H9 (cell line): ENCODE measurements at places on chromosomes 3 and 15.

DNA sequence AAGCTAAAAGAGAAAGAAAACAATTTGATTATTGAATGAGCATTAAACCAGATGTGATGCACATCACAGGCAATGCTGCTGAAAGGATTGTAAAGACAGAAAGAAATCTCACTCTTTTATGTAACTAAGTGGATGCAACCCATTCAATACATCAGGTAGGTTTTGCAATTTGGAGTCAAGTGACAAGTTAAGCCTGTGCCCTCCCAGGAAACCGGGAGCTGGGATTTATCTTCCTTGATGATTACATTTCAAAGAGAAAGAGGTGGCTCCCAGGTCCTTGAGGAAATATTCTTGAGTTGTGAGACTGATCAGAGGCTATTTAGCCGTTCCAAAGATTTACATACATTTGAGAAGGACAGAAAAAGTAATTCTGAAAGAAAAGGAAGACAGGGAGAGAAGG, 219.0 kb upstream of the PROK2 start:
- no peak overlapping the region for H3K27ac ChIP-seq
- DNase-seq = no peak
- H3K27me3 ChIP-seq = no peaks in the 10 kb centered on the region
- H3K36me3 ChIP-seq = peaks cover 11% of the 10 kb centered on the region; the same call in 2 of the 3 replicates
- H3K4me3 ChIP-seq = no peak overlapping the region

GRCh38 chr15:83850015-83850414, 196.1 kb downstream of the ADAMTSL3 start:
- no peak overlapping the region for H3K27ac ChIP-seq
- no peaks in the 10 kb centered on the region for H3K27me3 ChIP-seq
- H3K4me1 ChIP-seq = no peaks in the 10 kb centered on the region
- no peak overlapping the region for H3K4me3 ChIP-seq
- no peaks in the 10 kb centered on the region for H3K36me3 ChIP-seq

DNA sequence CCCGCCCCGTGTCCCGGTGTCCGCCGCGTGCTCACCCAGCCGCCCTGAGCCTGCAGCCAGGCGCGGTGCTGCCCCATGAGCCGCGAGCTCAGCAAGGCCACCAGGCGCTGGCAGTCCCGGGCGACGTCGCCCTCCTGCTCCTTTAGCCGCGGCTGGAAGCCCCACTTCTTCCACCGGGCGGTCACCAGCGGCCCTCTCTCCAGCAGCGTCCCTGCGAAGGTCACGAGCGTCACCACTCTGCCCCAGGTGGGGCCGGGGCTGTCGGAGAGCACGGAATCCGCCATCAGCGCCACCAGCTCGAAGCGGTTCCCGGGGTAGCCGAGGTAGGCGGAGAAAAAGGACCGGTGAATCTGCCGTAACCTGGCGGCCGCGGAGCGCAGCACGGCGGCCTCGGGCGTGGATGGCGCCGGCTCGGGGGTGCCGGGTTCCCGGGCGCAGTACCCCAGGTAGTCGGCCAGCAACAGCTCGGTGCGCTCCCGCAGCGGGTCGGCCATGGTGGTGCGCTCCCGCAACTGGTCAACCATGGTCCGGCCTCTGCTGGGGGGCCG, 298 bp downstream of the BCL2L10 start:
- H3K27ac ChIP-seq = no peak overlapping the region
- DNase-seq = peak; percentile 59
- H3K36me3 ChIP-seq = no peaks in the 10 kb centered on the region
- no peaks in the 10 kb centered on the region for H3K27me3 ChIP-seq

GRCh38 chr15:39781147-39781966, 1.3 kb downstream of the FSIP1 start:
- no peak overlapping the region for H3K27ac ChIP-seq
- peaks cover 11% of the 10 kb centered on the region; the same call in 1 of the 2 replicates for H3K4me1 ChIP-seq
- H3K4me3 ChIP-seq = peak overlapping the region; percentile 37; the same call in 2 of the 3 replicates

DNA sequence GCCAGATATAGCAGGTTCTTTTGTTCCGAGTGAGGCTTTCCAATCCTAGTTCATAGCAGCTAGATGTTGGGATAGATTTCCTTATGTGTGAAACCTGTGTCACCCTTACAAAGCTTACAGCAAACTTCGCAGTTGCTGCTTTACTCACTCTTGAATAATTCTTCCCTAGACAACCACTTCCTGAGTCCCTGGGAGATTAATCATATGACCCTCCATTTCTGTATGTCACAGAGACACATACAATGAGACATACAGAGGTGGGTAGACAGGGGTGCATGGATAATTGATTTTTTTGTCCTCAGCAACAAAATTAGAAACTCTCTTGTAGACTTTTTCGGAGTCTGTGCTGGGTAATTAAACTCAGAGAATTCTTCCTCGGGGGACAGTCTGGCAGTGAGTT, 163.2 kb downstream of the NSUN3 start:
- DNase-seq = no peak
- no peaks in the 10 kb centered on the region for H3K27me3 ChIP-seq
